ENCODE measurements at places on chromosomes 1 and 21.

GRCh38 chr1:228751360-228752098 lies 16.2 kb downstream of the RHOU start:
- peak; percentile 86 for DNase-seq

DNA sequence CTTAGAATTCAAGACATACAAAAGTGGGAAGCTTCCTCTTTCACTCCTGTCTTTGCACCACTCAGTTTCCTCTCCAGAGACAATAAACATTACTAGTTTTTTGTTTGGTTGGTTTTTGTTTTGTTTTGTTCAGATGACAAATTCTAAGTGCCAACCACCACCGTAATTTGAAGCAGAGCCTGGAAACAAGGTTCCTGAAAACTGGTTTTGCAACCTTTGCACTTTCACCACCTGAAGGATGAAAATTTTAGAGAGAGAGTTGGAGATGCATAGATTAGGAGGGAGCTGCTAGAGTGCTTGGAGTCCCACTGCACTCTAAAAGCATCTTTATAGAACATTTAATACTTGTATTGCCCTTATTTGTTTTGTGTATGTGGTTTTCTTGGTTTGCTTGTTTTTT lies 20.2 kb upstream of the MGST3 start:
- DNase-seq, result peak; percentile 16

DNA sequence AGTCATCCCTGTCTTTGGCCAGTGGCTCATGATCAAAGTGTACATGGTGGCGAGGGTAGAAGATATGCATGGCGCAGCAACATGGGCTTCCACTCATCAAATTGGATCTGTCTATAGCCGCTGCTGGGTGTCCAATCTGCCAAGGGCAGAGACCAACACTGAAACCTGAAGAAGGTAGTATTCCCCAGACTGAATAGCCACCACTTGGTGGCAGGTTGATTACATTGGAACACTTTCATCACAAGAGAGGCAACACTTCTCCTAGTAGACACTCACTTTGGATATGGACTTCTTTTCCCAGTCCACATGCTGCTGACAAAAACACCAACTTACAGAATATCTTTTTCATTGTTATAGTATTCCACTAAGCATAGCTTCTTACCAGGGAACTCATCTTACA lies 22.4 kb upstream of the PPM1J start:
- DNase-seq, result no peak

- DNase-seq, result no peak
Measured at GRCh38 chr1:180227861-180228647, 2.0 kb upstream of the LHX4 start.

DNA sequence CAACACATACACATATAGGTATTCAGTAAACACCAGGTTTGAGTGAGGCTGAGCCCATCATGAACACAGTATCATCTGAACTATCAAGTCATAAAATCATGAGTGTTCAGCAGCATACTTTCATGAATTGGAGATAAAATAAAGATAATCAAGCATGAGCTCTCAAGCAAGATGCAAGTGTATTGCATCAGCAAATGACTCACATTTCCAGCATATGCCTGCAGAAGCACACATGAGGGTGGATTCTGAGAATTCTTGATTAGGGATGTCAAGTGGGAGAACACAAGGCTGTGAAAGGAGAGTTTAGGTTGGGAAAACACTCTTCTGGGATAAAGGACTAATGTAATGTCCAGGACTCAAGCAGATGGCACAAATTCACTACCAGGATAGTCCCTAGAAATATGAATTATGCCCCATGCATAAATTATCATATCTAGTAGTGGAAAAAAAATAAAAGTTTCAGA lies 299.2 kb downstream of the SRGAP2C start:
- DNase-seq, result peak; percentile 57

GRCh38 chr1:38129473-38129872 lies 82.9 kb upstream of the POU3F1 start:
- DNase-seq, result no peak

Data from MV-4-11 (cell line).